ENCODE measurements at places on chromosomes 6 and 20.

GRCh38 chr6:132683543-132683942 is 24.6 kb upstream of the TAAR1 start:
- no peak overlapping the region for H3K27ac ChIP-seq
- no peak for DNase-seq
- no peaks in the 10 kb centered on the region for H3K27me3 ChIP-seq

- H3K4me1 ChIP-seq, result no peaks in the 10 kb centered on the region
- H3K27ac ChIP-seq, result no peak overlapping the region
- DNase-seq, result no peak
- no peaks in the 10 kb centered on the region for H3K36me3 ChIP-seq
- H3K27me3 ChIP-seq, result no peaks in the 10 kb centered on the region
- H3K4me3 ChIP-seq, result no peak overlapping the region
These were observed 149.4 kb upstream of the OGFRL1 start for GRCh38 chr6:71139249-71139648.

DNA sequence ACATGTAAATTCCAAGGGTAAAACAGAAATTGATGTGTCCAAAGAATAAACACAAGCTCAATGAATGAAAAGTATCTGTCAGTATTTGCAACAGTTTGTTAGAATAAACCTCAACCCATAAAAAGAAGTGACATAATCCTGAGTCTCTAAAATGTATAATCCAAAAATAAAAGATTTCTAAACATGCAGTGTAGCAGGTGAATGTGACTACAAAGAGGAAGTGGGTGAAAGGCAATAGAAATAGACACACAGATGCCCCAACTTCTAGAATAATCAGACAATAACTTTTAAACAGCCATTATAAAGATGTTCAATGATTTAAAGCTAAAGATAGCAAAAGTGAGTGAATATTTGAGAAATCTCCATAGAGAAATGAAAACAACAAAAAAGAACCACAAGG is 1009.2 kb upstream of the GJE1 start:
- no peaks in the 10 kb centered on the region for H3K36me3 ChIP-seq
- H3K27ac ChIP-seq, result no peak overlapping the region
- H3K27me3 ChIP-seq, result no peaks in the 10 kb centered on the region
- H3K4me1 ChIP-seq, result no peaks in the 10 kb centered on the region

- no peaks in the 10 kb centered on the region for H3K36me3 ChIP-seq
- DNase-seq, result no peak
- H3K4me3 ChIP-seq, result no peak overlapping the region
- H3K4me1 ChIP-seq, result no peaks in the 10 kb centered on the region
- no peak overlapping the region for H3K27ac ChIP-seq
These were observed 16.2 kb upstream of the UFL1 start for GRCh38 chr6:96505363-96505762.

DNA sequence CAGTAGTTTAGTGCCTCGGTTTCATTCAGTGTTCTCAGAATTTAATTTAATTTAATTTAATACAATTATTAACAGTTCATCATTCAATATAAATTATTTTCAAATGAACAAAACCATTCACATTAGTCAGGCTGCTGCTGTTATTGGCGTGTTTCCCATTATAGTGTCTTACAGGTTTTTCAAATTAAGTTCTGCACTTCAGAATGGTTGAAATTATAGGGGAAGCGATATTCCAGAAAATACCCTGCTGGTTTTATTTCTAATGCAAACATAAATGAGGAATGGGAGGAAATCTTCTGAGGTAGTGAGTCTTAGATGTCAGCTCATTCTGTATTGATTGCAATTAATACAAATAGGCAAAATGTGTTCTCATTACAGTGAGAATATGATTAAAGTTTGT is 37.6 kb downstream of the OPN5 start:
- no peaks in the 10 kb centered on the region for H3K4me1 ChIP-seq
- H3K36me3 ChIP-seq, result no peaks in the 10 kb centered on the region
- peaks cover 5% of the 10 kb centered on the region for H3K27me3 ChIP-seq
- DNase-seq, result no peak
- H3K4me3 ChIP-seq, result no peak overlapping the region

DNA sequence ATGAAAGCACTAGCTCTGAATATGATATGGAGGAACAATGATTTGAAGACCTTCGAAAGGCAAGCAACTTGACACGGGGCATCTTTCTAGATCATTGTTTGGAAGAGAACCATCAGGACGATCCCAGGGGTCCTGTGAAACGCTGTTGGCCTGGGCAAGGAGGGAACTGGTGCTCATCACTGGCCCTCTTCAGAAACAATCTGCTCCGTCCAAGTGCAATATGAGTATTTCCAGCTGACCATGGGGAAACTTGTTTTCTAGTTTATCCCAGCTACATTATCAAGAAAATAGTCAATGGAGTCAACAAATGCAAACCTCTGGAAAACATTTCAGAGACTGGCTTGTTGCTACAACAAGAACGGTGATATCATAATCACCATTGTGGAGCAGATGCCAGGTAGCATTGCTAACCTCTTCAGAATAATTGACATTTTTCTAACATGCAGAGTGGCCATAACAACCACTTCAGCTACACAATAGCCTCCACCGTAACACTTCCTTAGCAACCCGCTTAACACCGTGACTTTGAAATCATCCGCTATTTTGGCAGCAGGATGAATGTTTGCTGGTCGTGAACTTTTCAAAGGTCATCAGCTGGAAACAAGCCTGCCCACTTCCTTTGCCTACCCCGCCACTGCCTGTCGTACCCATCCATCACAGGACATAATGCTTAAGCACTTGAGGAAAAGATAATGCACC is 112.0 kb upstream of the PDE10A start:
- H3K27ac ChIP-seq, result no peak overlapping the region
- no peaks in the 10 kb centered on the region for H3K36me3 ChIP-seq
- H3K27me3 ChIP-seq, result no peaks in the 10 kb centered on the region
- DNase-seq, result no peak
- H3K4me3 ChIP-seq, result no peak overlapping the region
- H3K4me1 ChIP-seq, result no peaks in the 10 kb centered on the region

DNA sequence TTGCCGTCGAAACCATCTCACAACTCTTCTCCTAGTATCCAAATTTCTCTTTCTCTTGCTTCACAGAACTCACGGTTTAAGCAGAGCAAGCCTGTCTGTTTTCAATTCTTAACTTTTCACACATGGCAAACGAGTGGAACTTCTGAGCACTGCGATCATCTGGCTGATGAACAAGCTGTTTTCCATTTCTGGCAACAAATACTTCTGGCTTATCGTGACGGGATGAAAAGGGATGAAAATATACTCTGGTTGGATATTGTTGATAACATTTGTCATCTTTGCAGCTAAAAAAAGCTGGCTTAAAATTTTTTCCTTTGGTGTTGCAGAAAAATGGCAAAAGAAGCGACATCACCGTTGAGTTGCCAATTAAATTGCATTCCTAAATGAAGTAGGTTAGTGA is 515.2 kb upstream of the JARID2 start:
- H3K4me3 ChIP-seq, result no peak overlapping the region
- peaks cover 9% of the 10 kb centered on the region for H3K4me1 ChIP-seq
- no peaks in the 10 kb centered on the region for H3K27me3 ChIP-seq
- H3K27ac ChIP-seq, result no peak overlapping the region
- DNase-seq, result no peak

GRCh38 chr6:32082478-32082877 is 26.7 kb downstream of the TNXB start:
- no peak overlapping the region for H3K4me3 ChIP-seq
- H3K27ac ChIP-seq, result no peak overlapping the region
- peaks cover 17% of the 10 kb centered on the region for H3K27me3 ChIP-seq
- H3K36me3 ChIP-seq, result no peaks in the 10 kb centered on the region
- no peak for DNase-seq

DNA sequence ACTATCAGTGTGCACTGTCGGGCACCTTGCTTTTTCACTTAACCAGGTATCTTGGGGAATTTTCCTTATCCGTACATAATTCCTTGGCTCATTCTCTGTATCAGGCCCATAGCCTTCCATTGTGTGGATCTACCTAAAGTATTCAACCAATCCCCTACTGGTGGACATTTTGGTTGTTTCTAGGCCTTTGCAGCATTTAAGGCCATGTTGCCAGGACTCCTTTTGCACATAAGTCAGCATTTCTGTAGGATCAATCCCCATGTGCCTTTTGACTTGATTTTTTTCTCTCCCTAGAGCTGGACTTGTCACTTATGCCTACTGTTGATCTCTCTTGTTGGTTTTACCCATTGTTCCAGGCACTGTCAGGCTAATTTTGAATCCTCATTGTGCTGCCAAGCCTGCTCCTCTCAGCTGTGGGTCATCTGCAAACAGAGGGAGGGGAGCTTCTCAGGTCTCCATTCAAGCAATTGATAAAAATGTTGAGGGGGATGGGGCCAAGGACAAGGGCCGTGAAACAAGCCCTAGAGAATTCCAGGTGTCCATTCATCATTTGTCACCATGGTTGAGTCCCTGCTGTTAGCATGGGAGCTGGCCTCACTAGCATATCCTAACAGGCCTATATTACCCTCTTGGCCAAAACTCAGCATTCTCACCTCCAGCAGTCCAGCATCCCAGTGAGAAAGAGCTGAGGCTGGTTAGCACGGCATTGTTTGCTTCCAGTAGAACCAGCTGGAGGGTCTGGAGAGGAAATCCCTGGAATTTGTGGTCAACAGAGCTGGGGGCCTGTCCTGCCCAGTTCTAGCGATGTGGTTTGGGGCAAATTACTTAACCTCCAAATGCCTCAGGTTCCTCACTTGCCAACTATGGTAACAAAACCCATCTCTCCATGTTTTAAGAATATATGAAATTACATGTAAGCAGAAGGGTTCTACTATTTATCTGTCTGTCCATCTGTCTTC is 178.4 kb downstream of the MRPL14 start:
- no peaks in the 10 kb centered on the region for H3K4me1 ChIP-seq
- no peak for DNase-seq
- no peak overlapping the region for H3K27ac ChIP-seq

GRCh38 chr6:109263873-109264700 is 118.2 kb downstream of the CD164 start:
- no peaks in the 10 kb centered on the region for H3K4me1 ChIP-seq
- no peak overlapping the region for H3K27ac ChIP-seq
- no peak for DNase-seq
- H3K27me3 ChIP-seq, result no peaks in the 10 kb centered on the region
- no peak overlapping the region for H3K4me3 ChIP-seq
- H3K36me3 ChIP-seq, result no peaks in the 10 kb centered on the region

DNA sequence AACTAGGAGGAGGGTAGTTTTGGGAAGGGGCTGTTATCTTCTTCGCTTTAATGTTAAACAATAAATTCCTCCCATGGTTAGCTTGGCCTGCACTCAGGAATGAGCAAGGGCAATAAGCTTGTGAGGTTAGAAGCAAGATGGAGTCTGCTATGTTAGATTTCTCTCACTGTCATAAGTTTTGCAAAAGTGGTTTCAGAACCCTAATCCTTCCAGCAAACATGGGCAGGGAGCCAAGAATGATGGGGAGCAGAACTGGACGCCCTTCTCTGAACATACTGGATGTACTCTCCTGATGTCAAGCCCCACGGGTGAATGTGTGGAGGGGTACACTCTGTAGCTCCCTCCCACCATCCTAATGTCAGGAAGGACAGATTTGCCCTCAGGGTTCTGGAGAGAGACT is 22.3 kb downstream of the C6orf163 start:
- H3K27me3 ChIP-seq, result no peaks in the 10 kb centered on the region
- H3K4me1 ChIP-seq, result no peaks in the 10 kb centered on the region
- no peak overlapping the region for H3K4me3 ChIP-seq
- H3K36me3 ChIP-seq, result no peaks in the 10 kb centered on the region
- DNase-seq, result no peak

GRCh38 chr6:20415712-20416454 is 14.2 kb downstream of the E2F3 start:
- H3K36me3 ChIP-seq, result peaks cover 50% of the 10 kb centered on the region
- no peak overlapping the region for H3K27ac ChIP-seq
- H3K27me3 ChIP-seq, result no peaks in the 10 kb centered on the region

GRCh38 chr20:47713878-47714450 is 71.3 kb downstream of the SULF2 start:
- DNase-seq, result no peak
- H3K27ac ChIP-seq, result no peak overlapping the region
- no peaks in the 10 kb centered on the region for H3K27me3 ChIP-seq
- no peaks in the 10 kb centered on the region for H3K36me3 ChIP-seq
- H3K4me1 ChIP-seq, result no peaks in the 10 kb centered on the region
- H3K4me3 ChIP-seq, result no peak overlapping the region

DNA sequence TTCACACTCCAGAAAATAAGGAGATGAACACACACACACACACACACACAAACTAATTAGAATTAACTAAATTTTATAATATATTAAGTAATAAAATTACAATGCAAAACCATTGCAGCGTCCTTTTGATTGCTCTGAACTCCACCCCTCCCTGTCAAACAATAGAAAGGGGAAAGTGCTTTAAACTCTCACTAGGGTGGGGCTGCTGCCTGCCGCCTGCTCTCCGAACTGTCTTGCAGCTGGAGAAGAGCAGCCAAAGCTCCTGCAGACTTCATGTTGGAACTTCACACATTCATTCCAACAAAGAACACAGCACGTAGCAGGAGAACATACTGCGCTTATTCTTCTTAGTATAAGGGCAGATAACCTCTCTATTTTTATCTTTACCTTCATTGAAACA is 83.2 kb downstream of the GCLC start:
- H3K27me3 ChIP-seq, result no peaks in the 10 kb centered on the region
- DNase-seq, result no peak
- H3K4me3 ChIP-seq, result no peak overlapping the region
- no peak overlapping the region for H3K27ac ChIP-seq

Data from DND-41 (cell line).